CD8-positive, alpha-beta memory T cell (primary cell): ENCODE measurements at places on chromosomes 6 and 20.

- DNase-seq = no peak
These were observed 29.6 kb upstream of the VEGFA start for GRCh38 chr6:43740321-43740960.

DNA sequence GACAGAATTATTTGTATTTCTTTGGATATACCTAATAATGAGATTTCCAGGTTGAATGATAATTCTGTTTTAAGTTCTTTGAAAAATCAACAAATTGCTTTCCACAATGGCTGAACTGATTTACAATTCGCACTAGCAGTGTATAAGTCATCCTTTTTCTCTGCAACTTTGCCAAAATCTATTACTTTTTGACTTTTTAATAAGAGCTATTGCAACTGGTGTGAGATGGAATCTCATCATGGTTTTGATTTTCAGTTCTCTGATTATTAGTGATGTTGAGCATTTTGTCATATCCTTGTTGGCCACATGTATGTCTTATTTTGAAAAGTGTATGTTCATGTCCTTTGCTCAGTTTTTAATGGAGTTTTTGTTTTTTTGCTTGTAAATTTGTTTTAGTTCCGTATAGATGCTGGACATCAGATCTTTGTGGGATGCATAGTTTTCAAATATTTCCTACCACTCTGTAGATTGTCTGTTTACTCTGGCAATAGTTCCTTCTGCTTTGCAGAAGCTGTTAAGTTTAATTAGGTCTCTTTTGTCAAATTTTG, 409.8 kb upstream of the CITED2 start:
- DNase-seq = no peak

- no peak for DNase-seq
These were observed 245.5 kb downstream of the SLC35F1 start for GRCh38 chr6:118152524-118152923.

GRCh38 chr6:136274062-136274461, 15.6 kb downstream of the BCLAF1 start:
- no peak for DNase-seq

- no peak for DNase-seq
These were observed 269.1 kb downstream of the CD83 start for GRCh38 chr6:14386668-14387067.

GRCh38 chr20:3046677-3047462, 1.0 kb downstream of the MRPS26 start:
- DNase-seq = no peak

GRCh38 chr20:13231031-13231752, 10.1 kb downstream of the ISM1 start:
- DNase-seq = no peak

- no peak for DNase-seq
These were observed 26.2 kb downstream of the E2F3 start for GRCh38 chr6:20427856-20428255.

DNA sequence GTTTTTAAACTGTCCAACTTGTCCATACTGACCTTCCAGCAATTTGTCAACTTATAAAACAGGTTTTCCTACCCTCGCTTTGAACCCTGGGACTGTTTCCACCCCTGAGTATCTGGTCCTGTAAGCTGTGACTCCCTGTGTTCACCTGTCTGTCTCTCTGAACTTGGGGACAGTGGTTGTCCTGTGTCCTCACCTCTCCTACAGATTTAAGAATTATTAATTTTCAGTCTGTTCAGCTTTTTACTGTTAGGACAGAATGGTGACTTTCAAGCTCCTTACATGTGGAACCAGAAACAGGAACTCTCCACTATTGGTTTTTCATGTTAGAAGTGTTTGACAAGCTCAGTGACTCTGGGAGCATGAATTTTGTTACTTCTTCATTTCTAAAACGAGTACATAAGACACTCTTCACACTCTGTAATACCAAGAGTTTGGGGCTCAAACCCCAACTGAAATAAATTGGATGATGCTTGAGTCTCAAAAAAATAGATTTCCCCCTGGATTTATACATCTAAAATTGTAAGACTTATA, 713.9 kb downstream of the COL12A1 start:
- no peak for DNase-seq

DNA sequence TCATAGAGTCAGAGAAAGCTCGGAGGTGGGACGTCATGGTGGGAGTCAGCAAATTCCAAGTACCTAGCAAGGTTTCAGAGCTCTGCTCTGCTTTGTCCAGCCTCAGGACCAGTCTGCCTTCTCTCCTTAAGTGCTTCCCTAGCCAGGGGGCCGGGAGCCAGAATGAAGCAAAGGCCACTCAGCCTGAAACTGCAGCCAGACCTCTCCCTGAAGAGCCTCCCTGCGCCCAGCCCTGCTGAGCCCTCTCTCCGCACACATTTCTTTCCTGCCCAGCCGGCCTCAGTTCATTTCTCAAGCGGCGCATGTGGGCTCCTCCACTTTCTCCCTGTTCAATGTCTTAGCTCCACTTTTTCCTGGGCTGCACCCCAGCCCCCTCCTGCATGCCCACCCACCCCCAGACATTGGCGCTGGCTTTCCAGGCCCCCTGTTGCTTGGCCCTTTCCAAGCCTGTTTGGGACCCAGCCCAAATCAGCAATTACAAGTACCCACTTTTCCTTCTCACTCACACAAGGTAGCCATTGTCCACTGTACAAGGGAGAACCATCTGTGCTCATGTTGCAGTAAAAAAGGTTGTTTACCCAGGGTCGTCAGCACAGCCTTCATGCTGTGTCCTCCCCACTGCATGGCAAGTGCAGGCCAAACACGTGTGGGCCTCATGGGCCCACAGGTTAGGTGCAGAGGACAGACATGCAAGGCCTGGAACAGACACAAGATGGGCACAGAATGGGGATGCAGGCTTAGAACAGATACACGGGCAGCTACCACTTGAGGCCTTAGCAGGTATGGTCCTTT, 147.1 kb downstream of the MRPL14 start:
- DNase-seq = no peak

GRCh38 chr6:130507666-130508028, 141.8 kb downstream of the TMEM200A start:
- no peak for DNase-seq
